ENCODE measurements at places on chromosomes 5 and 9. TPM values are rescaled to one million over a fixed set of nuclear protein-coding genes. Genes with fewer than 3 reads are reported as not detected.

DNA sequence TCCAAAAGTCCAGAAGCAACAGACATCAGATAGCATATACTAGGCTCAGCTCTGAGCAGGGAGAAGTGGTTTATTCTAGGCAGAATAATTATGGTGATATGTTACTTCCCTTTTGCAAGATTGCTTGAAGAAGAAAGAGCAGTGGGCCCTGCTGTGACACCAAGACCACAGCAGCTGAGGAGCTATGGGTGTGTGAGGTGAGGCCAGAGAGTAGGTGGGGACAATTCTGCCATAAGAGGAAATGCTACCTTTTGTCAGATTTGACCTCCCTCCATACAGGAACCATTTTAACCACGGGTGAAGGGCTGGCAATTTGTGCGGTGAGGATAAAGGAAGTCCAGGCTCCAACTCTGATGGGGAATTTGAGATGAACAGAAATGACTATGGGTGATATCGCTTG lies 51.3 kb downstream of the TNFSF15 start:
- no peak for DNase-seq

DNA sequence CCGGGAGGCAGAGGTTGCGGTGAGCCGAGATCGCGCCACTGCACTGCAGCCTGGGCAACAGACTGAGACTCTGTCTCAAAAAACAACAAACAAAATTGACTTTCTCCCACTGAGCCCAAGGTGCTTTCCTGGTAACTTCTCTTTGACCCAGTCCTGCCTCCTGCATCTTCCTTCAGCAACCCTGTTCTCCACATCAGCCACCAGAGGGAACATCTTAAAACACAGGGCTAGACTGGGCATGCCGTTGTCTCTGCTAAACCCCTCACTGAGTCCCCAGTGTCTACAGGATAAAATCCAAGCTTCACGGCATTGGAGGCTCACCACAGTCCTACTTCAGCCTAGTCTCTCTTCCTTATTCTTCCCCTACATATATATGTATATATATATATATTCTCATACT lies 39.8 kb upstream of the KCNMB1 start:
- DNase-seq = no peak

DNA sequence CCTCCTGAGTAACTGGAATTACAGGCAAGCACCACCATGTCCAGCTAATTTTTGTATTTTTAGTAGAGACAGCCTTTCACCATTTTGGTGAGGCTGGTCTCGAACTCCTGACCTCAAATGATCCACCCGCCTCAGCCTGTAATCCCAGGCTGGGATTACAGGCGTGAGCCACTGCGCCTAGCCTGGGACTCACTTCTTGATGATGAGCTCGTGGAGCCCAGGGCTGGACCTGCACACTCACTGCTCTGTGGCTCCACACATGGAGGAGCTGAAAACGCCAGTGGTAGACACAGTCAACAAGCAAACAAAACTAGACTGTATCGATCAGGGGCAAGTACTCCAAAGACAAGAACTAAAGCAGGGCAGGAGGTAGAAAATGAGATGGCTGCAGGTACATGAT lies 59.8 kb upstream of the RPL26L1 start:
- DNase-seq = no peak

GRCh38 chr5:145198525-145199260 lies 636.4 kb downstream of the PRELID2 start:
- DNase-seq = no peak

GRCh38 chr5:24623031-24623430 lies 21.7 kb downstream of the CDH10 start:
- DNase-seq = peak; percentile 83

- peak; percentile 46 for DNase-seq
Observed at GRCh38 chr5:103120607-103121200, 603 bp downstream of the PPIP5K2 start.

DNA sequence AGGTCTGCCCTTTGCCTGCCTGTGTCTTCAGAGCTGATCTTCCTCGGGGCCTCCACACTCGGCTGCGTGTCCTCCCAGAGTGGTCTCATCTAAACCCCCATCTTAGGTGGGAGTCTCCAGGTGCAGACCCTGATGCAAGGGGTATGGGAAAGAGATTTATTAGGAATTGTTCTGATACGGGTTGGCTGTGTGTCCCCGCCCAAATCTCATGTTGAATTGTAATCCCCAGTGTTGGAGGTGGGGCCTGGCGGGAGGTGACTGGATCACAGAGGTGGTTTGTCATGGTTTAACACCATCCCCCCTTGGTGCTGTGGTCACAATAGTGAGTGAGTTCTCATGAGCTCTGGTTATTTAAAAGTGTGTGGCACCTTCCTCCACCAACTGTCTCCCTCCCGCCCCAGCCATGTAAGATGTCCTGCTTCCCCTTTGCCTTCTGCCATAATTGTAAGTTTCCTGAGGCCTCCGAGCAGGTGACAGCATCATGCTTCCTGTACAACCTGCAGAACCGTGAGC lies 208.4 kb downstream of the AOPEP start:
- DNase-seq = no peak

- DNase-seq = no peak
Observed at GRCh38 chr5:147804334-147804733, 21.8 kb upstream of the JAKMIP2 start.

Gene IGIP
- polyA plus RNA-seq = 4.0 TPM

Gene PTPRD
- 69.4 TPM for polyA plus RNA-seq

Gene ESM1
- polyA plus RNA-seq = 2.9 TPM

Gene PCDHGB2
- 1.8 TPM for polyA plus RNA-seq

Gene PDLIM4
- polyA plus RNA-seq = 49.6 TPM

Gene PCDHGC3
- 135 TPM for polyA plus RNA-seq

Gene COL23A1
- polyA plus RNA-seq = 5.1 TPM
